ENCODE measurements at places on chromosomes 7 and 10.

DNA sequence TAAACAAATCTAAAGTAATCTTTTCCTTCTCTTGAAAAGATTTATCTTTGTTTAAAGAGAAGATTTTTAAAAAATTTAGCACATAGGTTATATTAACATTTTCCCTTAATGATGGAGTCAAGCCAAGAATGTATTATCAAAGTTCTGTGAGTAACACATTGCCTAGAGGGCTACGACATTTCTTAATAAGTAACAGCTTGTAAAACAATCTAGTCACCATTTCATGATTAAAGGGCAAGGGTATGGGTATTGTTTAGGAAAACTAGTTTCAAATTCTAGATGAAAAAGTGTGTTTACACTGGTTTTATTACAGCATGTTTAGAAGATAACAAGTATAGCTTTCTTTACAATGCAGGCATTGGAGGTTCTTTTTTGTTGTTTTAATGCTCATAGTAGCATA is 28.6 kb upstream of the LAMB4 start:
- no peak for DNase-seq

DNA sequence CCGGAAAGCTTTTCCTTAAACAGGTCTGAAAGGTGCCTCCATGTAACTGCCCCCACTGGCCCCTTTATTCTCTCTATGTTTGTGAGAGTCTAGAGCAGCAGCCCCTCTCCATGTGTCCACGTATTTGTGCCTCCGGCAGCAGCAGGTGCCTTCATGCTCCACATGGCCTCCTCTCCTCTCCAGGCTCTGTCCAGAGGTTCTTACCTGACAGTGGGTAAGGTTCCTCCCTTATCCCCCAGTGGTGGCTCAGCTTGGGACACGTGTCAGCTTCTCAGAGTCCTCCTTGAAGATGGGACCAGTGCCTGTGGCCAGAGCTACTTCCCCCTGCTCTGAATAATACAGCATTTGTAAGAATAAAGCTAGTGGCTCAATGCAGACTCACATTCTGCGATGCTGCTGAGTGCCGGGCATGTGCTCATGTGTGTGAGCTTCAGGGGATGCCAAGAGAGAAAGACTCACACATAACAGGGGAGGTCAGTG is 7.9 kb downstream of the CALML3 start:
- DNase-seq, result no peak

- no peak for DNase-seq
Measured at GRCh38 chr7:97457054-97457453, 274.8 kb upstream of the TAC1 start.

- no peak for DNase-seq
Measured at GRCh38 chr7:122329145-122329802, 24.7 kb upstream of the FEZF1 start.

DNA sequence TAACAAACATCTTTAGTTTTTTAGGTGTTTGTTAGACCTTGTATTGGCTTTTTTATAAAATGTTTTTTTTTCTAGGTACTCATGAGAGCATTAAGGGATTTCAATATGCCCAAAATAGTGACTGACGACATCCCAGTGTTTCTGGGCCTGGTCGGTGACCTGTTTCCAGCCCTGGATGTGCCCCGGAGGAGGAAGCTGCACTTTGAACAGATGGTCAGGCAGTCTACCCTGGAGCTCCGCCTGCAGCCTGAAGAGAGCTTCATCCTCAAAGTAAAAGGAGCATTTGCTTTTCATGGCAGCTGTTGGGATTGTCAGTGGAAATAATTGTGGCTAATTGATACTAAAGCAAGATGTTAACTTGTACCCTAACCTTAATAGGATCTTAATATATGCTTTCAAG is 161.5 kb downstream of the DNAH11 start:
- no peak for DNase-seq

DNA sequence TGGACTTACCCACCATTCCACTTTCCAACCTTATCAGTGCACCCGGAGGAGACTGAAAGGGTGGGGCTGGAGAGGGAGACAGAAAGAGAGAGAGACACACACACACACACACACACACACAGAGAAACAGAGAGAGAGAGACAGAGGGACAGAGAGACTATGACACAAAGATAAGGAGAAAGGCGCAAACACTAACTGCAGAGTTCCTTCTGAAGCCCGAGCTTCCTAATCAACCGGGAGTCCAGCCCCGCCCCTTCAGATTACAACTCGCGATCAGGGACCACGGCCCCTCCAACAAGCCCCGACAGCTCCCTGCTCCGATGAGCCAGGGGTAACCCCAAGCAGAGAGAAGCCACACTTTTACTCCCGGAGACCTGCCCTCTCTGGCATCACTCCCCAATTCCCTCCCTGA is 499 bp downstream of the GAL3ST4 start:
- DNase-seq, result no peak

DNA sequence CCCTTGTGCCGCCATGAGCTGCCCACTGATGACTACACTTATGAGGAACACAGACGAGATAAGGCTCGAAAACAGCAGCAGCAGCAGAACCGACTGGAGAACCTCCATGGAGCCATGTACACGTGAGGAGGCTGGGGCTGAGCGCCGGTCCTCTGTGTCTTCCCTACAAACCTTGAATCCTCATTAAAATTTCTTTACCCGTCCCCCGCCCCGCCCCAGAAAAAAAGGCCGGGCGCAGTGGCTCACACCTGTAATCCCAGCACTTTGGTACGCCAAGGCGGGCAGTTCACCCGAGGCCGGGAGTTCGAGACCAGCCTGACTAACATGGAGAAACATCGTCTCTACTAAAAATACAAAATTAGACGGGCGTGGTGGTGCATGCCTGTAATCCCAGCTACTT is 1.5 kb upstream of the RINT1 start:
- no peak for DNase-seq

DNA sequence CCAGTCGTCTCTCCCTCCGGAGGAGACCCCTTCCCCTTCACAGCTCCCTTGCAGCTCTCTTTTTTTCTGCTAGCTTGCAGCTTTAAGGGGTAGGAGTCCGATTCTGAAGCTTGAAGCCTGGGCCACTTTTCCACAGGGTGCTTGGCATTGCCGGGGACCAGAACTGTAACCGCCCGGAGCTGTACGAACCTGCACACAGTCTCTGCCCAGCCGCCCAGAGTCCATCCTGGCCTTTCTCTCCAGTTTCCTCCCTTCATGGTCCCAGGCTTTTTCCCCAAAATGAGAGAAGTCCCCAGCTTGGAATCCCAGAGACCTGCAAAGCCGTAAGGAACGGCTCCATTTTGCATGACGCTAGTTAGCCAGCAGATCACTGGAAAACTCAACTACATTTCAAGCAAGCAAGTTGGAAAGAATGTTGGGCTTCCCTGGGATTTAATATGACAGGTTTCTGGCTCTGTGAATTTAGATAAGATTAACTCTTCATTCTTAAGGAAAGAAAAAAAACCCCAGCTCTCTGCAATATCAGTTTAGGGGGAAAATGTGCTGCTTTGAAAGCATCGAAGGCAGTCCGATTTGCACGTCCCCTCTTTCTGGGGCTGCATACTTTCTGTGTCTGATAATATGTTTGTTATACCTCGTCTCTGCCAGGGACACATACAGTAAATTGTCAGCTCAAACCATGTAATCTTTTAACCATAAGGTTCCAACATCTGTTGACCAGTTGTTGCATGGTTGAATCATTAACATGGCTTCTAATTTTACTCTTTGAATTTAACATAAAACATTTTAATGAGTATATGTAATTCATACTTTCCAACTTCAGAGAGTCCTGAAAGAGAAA is 190.0 kb upstream of the LYZL2 start:
- DNase-seq, result no peak

DNA sequence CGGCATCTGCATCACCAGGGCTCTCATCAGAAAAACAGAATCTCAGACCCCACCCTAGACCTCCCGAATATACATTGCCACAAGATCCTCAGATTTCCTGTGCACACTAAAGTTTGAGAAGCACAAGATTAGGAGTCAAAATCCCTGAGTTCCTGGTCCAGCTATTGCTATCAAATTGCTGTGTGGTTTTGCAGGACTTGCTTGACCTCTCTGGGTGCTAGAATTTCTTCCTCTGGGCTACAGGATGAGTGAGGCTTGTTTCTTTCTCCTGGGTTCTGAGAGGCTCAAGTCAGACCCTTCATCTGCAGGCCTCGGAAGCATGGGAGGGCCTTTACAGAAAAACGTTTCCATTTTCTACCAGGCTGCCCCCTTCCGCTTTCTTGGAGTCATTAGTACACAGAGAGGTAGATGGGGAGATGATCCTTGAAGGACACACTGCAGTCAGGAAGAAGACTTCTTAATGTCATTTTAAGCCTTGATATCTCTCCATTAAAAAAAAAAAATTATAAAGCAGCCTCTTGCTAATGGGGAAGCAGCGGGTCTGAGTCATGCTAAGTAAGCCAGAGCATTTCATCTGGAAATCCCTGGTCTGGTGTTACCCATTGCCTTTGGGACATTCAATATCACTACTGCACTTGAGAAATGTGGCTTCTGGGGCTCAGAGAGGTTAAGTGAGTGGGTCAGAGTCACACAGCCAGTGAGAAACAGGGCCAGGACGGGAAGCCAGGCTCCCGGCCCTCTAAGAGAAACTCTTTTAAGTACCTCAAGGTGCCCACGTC is 173.5 kb downstream of the KCNMA1 start:
- no peak for DNase-seq

GRCh38 chr7:108463613-108464012 is 7.4 kb upstream of the NRCAM start:
- peak; percentile 4 for DNase-seq

DNA sequence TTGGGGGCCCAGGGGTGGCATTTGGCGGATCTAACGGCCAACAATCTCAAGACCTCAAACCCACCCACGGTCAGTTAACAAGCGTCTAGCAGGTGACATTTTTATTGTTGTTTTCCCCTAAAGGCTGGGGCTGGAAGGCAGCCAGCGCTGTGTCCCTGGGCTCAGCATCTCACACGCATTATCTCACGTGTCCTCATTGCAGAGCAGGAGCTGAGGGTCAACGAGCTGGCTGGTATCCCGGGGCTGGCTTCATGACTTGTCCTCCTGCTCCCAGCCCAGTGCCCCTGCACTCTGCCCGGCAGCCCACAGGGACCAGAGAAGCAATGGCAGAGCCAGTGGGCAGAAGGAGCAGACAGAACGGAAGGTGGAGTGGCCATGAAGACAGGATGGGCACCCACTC is 54.4 kb upstream of the TMEM273 start:
- DNase-seq, result no peak

DNA sequence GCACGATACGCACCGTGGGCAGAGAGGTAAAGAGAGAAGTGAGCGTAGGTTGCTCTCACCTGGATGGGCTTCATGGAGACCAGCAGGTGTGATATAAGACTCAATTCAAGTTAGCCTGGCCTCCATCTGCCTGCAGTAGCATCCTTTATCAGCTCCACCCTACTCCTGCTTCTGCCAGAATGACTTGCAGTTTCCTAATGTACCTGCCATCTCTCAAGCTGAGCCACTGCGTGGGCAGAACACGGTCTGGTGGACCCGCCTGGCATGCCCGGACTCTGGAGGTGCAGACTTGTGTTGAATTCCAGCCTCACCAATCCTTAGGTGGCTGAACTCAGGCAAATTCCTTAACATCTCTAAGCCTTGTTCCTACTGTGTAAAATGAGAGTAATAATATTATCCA is 64.3 kb downstream of the STEAP1B start:
- no peak for DNase-seq

GRCh38 chr10:102461187-102462054 is 10.1 kb upstream of the C10orf95 start:
- peak; percentile 97 for DNase-seq

DNA sequence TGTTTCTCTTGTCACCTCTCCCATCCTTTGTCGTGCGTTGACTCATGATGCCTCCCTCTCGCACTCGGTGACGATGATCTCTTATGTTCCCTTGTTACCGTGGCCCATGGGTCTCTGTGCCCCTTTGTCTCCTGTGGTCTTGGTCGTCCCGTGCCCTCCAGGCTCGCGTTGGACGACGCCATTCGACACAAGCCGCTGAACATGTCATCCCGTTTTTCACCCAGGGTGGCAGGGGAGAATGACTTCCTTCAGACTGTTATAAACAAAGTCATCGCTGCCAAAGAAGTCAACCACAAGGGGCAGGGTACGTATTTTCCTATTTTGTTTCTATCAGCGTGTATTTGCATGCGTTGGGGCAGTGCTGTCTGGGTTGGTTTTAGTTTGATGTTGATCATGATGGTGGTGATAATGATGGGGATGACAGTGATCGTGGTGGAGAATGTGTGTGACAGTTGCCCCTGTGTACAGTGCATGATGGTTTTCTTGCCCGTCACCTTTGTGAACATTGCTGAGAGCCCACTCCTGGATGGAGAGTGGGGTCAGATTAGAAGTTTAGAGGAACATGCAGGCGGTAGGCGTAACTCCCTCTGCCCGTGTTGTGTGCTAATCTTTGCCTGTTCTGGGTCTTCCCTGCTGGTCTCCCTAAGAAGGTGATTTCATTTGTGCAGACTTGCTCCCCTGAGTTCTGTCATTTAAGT is 107.0 kb downstream of the DOCK1 start:
- no peak for DNase-seq

- DNase-seq, result no peak
Measured at GRCh38 chr10:129919358-129919757, 44.7 kb downstream of the EBF3 start.

- DNase-seq, result no peak
Measured at GRCh38 chr10:77533887-77534278, 103.7 kb downstream of the KCNMA1 start.

DNA sequence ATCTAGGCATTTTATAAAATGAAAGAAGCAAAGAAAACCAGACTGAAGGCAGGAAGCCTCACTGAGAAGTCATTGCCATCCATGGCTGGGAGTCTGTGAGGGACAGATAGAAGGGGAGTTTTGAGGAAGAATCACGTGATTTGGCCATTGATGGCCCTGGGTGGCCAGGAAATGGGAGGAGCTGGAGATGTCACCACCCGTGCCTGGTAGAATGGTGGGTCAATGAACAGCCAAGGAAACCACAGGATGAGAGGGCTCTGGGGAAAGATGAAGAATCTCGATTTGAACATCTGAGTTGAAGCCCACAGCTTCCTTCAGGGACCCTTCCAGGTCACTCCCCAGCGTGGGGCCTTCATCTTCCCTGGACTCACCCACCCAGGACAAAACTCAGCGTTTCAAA is 103.3 kb upstream of the CHST15 start:
- DNase-seq, result no peak

DNA sequence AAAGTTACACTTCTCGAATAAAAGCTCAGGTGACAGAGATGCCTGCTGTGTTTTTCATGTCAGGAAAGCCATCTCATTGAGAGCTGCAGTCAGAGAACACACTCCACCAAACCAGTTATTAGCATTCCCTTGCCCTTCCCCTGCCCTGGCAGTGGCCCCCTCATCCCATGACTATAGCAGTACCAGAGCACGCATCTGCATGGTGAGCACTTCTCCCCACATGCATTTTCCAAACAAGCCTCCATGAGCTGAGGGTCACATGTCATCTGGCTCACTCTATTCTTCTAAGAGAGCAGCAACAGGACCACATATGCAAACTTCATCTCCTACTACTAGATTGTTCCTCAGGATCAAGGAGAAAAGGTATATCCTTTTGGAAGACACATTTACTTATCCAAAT is 42.4 kb upstream of the FGL2 start:
- no peak for DNase-seq

Data from activated CD4-positive, alpha-beta T cell treated with anti-CD3 and anti-CD28 coated beads for 48 hours (primary cell).